ENCODE measurements at places on chromosomes 11 and 22. TPM values are rescaled to one million over a fixed set of nuclear protein-coding genes. Genes with fewer than 3 reads are reported as not detected.

AIFM3 gene
- total RNA-seq = 0.18 TPM

DNA sequence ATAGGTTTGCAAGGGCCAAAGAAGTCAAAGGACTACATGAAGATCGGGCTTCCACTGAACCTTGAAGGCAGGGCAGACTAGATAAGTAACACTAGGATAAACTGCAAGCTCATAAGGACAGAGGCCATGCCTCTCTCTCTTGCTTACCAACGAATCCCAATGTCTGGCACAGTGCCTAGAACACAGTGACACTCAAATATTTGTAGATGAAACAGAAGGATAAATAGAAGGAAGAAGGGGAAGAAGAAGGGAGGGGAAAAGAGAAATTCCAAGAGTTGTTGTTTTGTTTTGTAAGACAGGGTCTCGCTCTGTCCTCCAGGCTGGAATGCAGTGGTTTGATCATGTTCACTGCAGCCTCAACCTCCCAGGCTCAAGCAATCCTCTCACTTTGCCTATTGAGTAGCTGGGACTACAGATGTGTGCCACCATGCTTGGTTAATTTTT is 26.9 kb downstream of the SIK3 start:
- no peak for DNase-seq

GRCh38 chr22:23233084-23233531 is 52.8 kb downstream of the BCR start:
- DNase-seq = peak; percentile 25

OR10D3 gene
- total RNA-seq = not detected

- DNase-seq = peak; percentile 4
Observed at GRCh38 chr11:121141066-121141465, 40.0 kb downstream of the TECTA start.

DNA sequence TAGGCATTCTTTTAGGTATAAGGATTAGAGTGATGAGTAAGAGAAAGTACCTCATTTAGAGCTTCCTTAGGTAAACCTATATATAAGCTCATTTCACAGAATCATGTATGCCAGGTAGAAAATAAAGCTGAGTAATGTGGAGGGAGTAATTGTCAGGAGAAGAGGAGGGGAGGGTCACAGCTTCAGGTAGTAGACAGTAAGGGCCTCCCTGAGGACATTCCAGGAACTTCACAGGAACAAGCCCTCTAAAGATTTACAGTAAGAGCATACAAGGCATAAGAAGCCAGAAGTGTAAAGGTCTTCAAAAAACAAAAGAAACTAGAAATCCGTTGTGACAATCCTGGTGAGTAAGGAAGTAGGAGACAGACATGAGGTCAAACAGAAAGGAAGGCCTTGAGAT is 57.6 kb downstream of the USP47 start:
- DNase-seq = no peak

C11orf52 gene
- total RNA-seq = 0.28 TPM

DNA sequence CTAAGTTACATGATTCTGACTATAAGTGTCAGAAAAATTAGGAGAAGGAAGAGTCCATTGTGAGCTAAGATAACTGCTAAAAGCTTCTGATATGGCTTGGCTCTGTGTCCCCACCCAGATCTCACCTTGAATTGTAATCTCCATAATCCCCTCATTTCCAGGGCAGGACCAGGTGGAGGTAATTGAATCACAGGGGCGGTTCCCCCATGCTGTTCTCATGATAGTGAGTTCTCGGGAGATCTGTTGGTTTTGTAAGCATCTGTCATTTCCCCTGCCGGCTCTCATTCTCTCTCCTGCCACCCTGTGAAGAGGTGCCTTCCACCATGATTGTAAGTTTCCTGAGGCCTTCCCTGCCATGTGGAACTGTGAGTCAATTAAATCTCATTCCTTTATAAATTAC is 230.2 kb downstream of the OPCML start:
- no peak for DNase-seq

KLHDC7B gene
- total RNA-seq = not detected

GRCh38 chr11:66271816-66272215 is 3.4 kb downstream of the RAB1B start:
- no peak for DNase-seq

DNA sequence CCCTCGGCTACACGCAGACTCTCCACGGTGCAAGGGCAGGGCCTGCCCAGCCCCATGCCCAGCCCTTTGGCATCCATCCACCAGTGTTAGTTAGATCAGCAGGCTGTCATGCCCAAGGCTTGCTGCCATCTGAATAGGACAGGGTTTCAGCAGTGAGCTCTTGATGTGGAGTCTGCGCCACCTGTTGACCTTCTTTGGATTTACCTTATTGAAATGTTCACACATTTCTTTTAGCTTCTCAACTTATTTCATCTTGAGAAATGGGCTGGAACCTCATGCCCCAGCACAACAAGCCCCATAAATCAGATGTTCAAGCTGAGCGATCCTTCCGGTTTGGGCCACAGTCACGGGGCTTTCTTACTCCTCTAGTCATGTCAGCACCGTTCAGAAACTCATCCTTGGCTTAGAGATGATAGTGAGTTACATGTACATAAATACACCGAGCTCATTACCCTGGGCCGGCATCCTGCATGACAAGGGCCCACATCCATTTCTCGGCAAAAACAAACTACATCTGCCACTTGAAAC is 61.7 kb downstream of the PARVB start:
- DNase-seq = peak; percentile 53

EFCAB6 gene
- 1.1 TPM for total RNA-seq

PLA2G3 gene
- total RNA-seq = under 0.01 TPM

DNA sequence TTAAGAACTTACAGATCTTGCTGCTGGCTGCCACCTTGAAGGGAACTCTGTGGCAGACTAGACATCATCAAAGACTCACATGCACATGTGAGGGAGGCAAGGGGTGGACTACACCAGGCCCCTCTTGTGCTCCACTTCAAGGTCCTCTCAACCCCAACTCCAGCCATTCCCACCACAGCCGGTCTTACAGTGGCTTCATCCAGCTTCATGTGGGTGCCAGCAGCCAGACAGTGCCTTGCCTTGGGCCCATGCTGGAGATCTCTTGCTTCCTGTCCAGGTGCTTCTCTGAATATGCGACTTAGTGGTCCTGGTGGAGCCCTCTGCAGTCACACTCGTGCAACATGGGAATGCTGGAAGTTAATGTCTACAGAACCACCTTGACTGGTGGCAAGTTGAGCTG is 44.6 kb upstream of the WNT7B start:
- no peak for DNase-seq

DNA sequence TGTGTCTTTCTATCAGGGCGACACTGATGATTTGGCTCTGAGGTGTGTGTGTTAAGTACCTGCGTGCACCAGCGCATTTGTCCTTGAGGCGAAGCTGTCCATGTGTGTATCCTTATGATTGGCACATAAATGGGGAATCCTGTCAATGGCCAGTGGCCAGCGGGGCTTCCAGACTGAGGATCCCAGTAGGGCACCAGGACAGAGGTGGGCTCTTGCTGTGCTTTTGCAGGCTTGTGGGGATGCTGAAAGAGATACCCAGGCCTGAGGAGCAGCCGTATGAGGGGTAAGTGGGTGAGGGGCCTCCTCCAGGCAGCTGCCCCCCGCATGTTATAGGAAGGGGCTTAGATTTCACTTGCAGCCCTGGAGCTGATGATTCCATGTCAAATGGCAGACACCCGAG is 156.8 kb downstream of the ST3GAL4 start:
- no peak for DNase-seq

DNA sequence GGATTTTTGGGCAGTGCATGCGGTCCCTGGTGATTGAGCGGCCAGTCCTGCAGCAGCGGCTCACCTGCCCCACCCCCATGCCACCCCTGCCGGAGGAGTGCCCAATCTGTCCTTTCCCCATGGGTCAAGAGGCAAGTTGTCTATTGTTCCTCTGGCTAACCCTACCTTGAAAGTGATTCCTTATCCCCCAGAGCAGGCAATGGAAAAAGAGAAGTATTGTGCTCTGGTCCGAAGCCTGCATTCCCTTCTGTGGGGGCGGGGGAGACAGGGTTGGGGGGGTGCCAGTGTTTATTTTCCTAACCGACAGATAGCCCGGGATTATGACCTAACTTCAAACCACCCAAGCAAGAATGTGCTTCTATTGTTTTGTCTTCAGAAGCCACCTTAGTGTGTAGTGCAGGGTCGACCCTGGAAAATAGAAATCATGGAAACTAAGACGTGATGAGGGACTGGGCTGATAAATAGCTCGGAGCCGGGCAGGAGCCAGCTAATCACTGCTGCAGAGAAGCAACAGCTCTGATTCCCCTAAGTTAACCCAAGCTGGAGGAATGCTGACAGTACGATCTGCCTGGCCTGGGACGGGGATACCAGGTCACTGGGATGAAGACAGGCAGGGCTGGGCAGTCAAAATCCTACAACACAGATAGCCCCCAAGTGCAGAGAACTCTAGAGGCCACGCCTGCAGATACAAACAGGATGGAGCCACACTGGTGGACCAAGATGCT is 38.7 kb upstream of the ATXN10 start:
- no peak for DNase-seq

RGL4 gene
- total RNA-seq = not detected

DEUP1 gene
- not detected for total RNA-seq

DNA sequence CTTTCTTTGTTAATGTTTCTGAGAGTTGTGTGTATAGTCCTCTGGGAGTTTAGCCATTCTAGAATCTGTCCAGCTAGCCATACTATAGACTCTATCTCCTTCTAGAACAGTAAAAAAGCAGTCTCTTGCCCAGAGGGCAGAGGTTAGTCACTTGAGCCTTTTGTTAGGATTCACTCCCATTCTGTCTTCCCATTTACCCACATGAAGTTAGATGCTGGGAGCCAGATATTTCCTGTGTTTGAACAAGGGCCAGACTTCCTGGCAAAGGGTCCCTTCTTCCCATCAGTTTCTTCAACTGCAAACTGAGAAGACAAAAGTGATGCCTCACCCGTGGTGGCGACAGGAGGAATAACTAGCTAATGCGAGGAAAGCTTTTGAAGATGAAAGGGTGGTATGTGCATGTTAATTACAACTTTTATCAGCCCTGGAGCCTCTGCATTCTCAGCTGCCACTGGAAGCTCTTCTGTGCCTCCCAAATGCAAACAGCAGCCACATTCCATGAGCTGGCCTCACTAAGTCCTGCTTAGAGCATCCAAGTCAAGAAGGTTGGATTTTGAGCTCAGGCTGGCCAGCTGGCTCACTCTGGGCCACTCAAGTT is 12.8 kb downstream of the CD44 start:
- DNase-seq = no peak

DNA sequence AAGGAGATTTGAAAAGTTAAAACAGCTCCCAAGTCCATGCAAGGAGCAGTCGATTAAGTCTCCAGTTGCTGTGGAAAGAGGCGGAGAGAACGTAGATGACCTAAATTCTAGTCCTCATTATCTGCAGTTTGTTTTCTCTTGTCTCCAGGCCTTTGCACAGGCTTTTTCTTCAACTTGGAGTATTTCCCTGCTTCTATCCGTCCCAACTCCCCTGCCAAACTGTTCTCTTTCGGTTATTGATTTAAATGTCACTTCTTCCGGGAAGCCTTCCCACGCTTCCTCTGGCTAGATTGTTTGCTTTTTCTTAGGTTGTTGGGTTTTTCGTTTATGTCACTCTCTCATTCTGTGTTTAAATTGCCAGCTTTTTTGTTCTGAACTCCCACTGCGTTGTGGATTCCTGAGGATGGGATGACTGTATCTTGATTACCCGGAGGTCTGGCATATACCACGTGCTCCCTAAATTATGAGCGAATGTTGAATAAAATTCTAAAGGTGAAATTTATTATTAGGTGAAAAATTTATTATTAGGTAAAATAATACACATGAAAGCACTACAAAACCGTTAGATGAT is 463 bp downstream of the TMEM126B start:
- DNase-seq = peak; percentile 8

ANKK1 gene
- total RNA-seq = not detected

GRCh38 chr11:104015649-104016415 is 20.6 kb upstream of the DDI1 start:
- DNase-seq = no peak

GRCh38 chr11:749731-750130 is 2.5 kb downstream of the TALDO1 start:
- no peak for DNase-seq

- DNase-seq = no peak
Observed at GRCh38 chr11:12505183-12505582, 127.8 kb downstream of the PARVA start.

- no peak for DNase-seq
Observed at GRCh38 chr11:65310215-65310614, 4.5 kb upstream of the CDC42EP2 start.

- no peak for DNase-seq
Observed at GRCh38 chr11:45085646-45086501, 60.6 kb upstream of the PRDM11 start.

MB gene
- not detected for total RNA-seq

DNA sequence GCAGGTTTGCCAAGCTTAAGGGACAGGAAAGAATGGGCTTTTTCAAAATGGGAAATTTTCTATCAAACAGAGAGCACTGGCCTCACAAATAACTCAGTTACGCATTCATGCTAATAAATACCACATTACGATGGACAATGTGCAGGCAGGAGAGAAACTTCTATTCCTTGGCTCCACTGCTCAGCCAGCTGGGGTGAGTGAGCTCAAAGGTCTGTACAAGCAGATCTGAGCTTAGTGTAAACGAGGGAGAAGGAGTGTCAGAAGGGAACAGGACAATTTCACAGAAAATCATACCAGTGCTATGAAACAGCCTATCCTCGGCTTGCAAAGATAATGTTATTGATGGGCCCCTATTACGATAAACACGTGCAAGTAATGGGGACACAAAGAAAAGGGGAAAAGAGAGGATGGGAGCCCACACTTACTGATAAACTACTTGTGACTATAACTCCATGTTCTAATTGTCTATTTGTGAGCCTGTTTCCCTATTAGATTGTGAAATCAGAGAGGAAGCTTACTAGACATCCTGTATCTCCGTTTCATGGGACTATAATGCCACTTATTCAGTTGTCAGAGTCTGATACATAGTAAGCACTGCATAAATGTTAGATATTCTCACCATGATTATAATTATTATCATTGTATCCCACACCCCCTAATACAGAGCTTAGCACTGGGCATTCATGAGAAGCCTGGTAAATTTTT is 46.3 kb downstream of the AMOTL1 start:
- DNase-seq = no peak

MOGAT2 gene
- not detected for total RNA-seq

- DNase-seq = no peak
Observed at GRCh38 chr22:39309364-39309861, 10.0 kb downstream of the RPL3 start.

GRCh38 chr11:47395223-47396048 is 13.0 kb upstream of the SLC39A13 start:
- no peak for DNase-seq

DNA sequence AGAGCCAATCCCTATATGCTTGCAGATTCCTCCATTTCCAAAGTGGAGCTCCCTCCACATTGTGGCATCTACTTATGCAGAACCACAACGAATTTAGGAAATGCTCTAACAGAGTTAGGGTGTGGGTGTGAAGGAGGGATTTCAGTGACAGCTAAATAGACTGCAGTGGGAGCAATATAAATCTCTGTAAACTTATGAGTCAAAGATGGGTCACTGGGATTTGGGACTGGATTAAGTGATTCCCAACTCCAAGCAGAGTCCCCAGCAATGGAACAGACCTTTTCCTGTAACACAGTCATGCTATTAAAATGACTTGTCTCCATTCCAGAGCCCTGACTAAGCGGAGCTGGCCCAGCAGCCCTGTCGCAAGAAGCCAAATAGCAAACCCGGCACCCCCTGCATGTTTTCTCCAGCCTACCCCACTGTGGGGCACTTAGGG is 36.6 kb downstream of the RPL27A start:
- peak; percentile 96 for DNase-seq
